ENCODE measurements at places on chromosomes 1 and 21.
A peak's percentile ranks its signal among the peaks of the same experiment; 100 is the strongest.

DNA sequence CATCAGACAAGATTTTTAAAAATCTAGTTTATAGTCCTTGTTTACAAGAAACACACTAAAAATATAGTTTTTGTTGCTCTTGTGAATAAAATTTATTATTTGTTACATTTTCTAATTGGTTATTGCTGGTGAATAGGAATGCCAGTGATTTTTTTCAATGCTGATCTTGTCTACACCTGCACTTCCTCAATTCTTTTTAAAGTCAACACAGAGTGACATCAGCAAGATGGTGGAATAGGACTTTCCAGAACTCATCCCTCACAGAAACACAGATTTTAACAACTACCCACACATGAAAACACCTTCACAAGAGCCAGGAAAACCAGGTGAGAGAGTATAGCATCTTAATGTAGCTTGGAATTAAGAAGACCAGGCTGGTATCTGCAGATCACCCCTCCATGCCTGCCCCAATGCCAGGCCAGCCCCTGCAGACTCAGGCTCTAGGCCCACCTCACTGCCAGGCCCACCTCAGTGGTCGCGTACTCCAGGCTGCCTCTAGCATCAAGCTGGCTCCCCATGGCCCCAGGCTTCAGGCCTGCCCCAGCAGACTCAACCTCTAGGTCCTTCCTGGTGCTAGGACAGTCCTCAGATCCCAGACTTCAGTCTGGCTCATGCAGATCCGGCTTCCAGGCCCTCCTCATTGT lies 117.6 kb downstream of the WDR3 start:
- no peak for DNase-seq

DNA sequence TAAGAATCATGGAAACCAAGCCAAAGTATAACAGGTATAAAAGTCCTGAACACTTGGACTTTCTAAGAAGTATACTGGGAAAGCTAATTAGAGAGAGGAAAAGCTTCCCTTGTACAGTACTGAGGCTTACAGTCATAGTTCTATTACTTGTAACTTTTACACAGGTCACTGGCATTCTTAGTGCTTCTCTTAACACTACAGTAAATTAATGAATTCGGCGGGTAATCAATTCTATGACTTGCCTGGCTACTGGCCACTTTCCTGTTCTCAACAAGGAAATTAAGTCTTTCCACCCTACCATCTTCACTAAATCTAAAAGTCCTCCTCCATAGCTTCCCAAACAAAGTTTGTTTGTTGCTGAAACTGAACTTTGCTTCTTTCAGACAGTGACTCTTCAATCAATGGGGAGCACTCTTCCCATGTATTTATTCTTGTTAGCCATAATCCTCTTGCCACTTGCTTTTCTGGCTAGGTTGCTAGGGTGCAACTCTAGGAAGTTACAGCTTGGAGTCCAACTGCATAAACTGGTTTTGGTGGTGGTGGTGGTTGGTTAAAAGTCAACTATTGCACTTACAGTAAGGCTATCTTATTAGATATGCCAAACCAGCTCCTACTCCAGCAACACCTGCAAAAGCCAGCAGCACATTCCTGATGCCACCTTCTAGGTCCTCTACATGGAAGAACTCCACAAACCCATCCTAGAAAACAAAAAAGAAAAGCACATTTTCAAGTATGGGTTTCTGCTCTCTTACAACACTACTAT lies 2.4 kb downstream of the MCL1 start:
- DNase-seq = no peak

DNA sequence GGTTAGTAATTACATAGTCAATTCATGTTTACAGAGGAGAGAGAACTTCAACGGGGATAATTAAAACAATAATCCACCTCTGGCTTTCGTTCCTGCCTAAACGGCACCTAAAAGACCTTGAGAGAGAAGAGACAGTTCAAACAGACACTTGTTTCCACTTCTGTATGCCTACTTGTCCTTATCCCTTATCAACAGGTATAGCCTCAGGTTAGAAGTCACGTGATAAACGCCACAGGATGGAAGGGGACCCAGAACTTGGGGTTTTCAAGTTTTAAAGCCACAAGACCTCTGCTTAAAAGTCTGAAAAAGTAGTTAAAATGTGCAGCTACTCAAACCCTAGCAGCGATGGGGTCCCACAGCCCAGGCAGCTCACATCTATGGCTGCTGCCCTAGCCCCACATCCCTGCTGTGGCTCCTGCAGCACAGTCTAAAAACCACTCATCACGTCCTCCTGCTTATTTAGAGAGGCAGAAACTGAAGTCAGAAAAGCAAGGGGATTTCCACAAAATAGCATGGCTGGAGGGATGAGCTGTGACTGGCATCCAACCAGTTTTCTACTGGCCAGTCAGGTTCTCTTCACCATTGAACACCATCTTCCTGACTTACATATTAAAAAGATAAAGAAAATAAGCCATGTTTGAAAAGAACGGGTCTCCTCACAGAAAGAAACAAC lies 51.2 kb upstream of the SEC16B start:
- no peak for DNase-seq

GRCh38 chr21:32463889-32464300 lies 51.4 kb downstream of the EVA1C start:
- no peak for DNase-seq

DNA sequence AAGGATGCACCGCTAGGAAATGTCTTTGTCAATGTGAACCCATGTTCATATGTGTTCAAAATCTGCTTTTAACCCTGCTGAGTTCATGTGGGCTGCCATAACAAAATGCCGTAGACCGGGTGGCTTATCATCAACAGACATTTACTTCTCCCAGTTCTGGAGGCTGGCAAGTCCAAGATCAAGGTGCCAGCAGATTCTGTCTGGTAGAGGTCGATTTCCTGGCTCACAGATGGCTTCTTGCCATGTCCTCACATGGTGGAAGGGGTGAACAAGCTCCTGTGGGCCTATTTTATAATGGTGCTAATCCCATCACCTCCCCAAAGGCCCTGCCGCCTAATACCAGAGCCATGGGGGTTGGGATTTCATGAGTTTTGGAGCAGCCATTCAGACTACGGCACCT lies 4.6 kb upstream of the CDCP2 start:
- DNase-seq = no peak

GRCh38 chr1:237891979-237892378 lies 1.3 kb upstream of the ZP4 start:
- no peak for DNase-seq

GRCh38 chr21:33505833-33506232 lies 14.3 kb upstream of the DNAJC28 start:
- no peak for DNase-seq

GRCh38 chr1:3516481-3516869 lies 62.0 kb downstream of the ARHGEF16 start:
- DNase-seq = no peak

DNA sequence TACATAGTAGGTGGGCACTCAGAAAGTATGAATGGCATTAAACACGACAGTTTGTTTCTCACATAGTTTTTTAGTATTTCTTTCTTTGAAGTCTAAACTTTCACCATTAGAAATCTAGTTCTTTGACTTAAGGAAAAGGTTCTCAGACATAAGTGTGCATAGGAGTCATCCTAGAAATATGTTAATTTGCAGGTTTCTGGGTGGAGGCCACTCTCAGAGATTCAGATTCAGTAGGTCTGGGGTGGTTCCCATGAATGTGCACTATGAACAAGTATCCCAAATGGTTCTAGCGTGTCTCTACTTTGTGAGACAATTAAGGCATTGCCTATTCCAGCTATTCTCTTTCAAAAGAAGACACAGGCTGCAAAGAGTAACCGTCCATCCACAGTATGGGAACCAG lies 119.3 kb downstream of the NGF start:
- no peak for DNase-seq

DNA sequence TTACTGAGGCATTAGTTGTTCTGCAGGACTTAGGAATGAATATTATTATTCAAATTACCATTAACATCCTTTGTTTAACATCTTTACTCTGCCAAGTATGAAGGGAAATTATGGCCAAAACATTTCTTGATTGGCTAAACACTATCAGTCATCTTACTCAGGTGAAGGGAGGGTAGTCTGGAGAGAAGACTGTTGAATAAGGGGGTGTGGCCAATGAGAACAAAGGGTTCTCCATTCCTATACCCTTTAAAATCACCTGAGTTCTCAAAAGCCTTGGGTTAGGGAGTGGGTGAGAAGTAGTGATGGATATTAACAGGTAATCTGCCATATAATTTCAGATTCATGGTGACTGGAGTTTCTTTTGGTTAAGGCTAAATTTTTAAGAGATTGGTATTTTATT lies 19.3 kb downstream of the CRYZL1 start:
- DNase-seq = no peak

- no peak for DNase-seq
These were observed 26.4 kb downstream of the LHX4 start for GRCh38 chr1:180256341-180257027.

DNA sequence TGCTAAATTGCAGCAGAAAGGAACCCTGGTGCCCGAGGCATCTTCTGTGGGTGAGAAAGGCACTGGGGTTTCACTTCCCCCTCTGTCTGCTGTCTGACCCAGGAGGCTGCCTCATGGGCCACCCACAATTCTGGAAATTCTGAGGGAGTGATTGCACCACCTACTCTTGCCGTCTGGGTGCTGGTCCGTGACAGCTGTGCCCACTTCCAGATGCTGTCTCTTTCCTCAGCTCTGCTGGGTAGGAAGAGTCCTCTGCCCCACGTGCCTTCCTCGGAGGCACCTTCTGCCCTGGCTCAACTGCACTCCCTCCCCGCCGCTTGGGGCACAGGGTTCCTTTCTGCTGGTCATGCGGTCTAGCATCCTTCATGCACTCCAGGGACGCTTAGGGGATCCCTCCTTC lies 96.3 kb downstream of the ARHGEF10L start:
- DNase-seq = no peak

DNA sequence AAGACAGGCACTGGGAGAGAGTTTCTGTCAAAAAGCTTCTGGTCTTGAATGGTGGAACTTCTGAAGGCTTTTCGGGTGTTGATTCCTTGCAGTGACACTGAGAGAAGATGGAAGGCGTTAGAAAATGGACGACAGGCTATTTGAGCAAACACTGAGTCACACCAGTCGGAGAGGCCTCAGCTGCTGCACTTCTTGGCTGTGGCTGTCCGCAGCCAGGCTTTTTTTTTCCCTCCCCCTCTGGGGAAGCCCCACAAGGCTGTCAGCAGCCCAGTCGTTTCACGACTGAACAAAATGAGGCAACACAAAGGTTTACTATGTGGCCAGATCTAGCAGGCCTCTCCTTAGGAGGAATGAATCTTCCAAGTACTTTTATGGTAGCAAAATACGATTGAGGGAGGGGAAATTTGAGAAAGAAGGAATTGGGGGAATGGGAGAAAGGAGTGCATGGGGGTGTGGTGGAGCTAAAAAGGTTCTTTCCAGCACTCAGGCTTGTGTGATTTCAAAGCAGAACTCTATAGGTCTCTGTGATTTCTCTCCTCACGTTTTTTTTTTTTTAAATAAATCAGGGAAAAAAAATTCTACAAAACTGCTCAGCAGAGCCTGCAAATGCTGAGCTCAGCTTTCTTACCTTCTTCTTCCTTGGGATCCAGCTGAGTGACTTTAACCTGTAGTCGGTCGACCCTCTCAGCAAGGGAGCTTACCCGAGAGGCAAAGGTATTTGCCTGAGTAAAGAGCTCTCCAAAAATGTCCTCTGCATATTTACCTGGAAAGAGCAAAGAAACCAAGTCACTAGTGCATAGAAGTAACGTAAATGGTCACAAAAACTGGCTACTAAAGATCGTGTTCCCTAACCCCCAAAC lies 26.1 kb downstream of the GPR3 start:
- DNase-seq = peak; percentile 55

All from stimulated activated CD4-positive, alpha-beta T cell treated with anti-CD3 and anti-CD28 coated beads, Interleukin-1b, Interleukin-23, amount 100 ng/mL, for 24 hours (primary cell).